ENCODE measurements at places on chromosomes 13 and 19. TPM values are rescaled to one million over a fixed set of nuclear protein-coding genes. Genes with fewer than 3 reads are reported as not detected.

VWA8 gene
- 10.0 TPM for total RNA-seq

ADGRE3 gene
- not detected for total RNA-seq

FCER2 gene
- total RNA-seq, result not detected

ADAMTSL5 gene
- 5.0 TPM for total RNA-seq

C13orf42 gene
- not detected for total RNA-seq

ZNF536 gene
- total RNA-seq, result not detected

IGSF23 gene
- total RNA-seq, result not detected

TNFSF9 gene
- total RNA-seq, result 9.6 TPM

LILRA6 gene
- not detected for total RNA-seq

FBXO17 gene
- not detected for total RNA-seq

SERTM1 gene
- not detected for total RNA-seq

ZIM2 gene
- total RNA-seq, result not detected

GRCh38 chr13:90717451-90717936 lies 630.0 kb upstream of the MIR17HG start:
- peak; percentile 57 for DNase-seq

- peak; percentile 62 for DNase-seq
Measured at GRCh38 chr19:55341171-55341588, 1.5 kb downstream of the KMT5C start.

DNA sequence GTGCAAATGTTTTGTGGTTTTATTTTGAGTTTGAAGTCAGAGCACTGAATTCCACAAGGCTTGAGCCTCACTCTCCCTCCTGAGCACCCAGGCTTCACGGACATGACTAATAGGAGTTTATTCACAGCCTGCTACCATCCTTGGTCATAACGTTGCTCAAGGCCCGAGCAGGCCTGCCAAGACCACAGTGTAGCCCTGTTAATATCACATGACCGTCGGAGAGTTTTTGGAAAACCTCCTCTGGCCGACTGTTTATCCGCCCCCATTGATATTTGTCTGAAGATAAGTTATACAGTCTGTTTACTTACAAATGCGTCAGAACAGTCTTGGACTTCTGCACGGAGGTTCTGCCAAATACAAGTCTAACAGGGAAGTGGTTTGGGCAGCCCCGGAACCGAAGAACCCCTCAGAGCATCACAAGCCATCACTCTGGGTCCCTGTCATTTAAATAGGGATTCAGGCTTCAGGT lies 89.9 kb downstream of the COL4A2 start:
- peak; percentile 92 for DNase-seq

GRCh38 chr19:41376998-41377365 lies 649 bp downstream of the TMEM91 start:
- no peak for DNase-seq

DNA sequence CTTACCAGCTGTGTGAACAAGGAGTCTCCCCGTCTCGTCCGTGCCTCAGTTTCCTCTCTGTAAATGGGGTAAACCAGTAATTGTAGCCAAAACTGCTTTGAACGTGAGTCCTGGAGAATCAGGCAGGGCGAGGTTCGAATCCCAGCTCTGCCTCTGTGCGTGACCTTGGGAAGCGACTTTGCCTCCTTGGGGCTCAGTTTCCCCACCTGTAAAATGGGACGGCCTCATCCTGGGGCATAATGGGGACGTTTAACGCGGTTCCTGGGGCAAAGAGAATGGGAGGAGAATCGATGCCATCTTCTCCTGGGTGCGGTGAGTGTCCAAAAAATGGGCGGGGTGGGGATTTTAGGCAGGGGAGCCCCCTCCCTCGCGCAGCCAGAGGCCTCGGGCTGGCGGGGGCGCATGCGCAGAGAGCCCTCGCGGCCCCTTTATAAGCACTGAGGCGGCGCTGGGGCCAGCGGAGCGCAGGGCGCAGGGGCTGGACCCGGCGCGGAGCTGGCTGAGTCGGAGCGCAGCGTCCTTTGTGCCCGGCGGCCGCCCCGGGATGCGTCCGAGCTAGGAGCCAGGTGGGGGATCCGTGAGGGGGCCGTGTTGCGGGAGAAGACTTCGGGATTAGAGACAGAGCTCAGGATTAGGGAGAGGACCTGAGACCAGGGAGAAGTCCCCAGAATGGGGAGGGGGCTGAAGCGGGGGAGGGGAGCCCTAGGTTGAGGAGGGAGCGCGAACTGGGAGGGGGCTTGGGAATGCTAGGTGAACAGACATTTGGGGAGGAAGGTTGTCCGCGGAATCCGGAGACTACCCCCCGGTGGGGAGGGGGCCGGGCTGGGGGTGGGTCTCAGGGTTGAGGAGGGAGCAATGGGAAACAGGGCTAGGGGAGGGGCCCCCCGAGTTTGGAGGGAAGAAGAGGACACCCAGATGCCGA lies at the start of gene NCAN:
NCAN (plus strand) TSS at position 460 of the 922 bp plus-strand sequence. CDS start 4,996 bp downstream, outside the sequence.
- no peak for DNase-seq

- DNase-seq, result no peak
Measured at GRCh38 chr19:294946-295686, 3.9 kb upstream of the PLPP2 start.

GRCh38 chr13:47256618-47257017 lies 359.8 kb upstream of the HTR2A start:
- DNase-seq, result peak; percentile 89

GRCh38 chr13:101845245-101846020 lies 393.0 kb downstream of the ITGBL1 start:
- peak; percentile 22 for DNase-seq

- no peak for DNase-seq
Measured at GRCh38 chr13:59441596-59442280, 722.0 kb downstream of the DIAPH3 start.

GRCh38 chr13:44244288-44244687 lies 129.3 kb upstream of the SERP2 start:
- DNase-seq, result peak; percentile 77

DNA sequence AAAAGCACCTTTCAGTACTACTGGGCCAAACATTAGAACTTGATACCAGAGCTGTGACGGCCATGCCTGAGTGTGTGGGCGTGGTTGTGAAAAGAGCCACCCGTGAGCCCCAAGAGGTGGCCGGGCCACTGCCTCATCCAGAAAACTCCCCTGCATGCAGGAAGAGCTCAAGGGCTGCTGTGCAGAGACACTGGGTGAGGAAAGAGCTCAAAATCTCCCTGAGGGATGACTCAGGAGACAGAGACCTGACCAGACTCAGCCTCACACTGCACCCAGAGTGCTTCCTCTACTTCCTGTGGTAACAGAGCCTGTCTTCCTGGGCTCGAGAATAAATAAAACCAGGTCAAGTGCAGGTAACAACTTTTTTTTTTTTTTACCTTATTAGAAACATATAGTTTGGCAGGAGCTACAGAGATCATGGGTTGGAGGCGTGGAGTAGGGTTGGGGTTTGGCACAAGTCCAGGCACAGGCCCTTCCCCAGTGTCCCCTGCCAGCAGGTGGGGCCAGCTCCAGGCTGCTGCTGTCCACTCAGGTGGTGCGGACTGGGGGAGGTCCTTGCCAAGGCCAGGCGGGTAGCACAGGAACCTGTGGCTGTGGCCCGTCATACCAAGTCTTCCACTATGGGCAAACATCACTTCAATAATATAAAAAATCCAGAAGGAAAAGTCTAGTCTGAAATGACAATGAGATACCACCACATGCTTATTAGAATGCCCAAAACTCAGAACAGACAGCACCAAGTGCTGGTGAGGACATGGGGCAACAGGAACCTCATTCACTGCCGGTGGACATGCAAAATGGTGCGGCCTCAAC lies 25.5 kb downstream of the ELL start:
- DNase-seq, result peak; percentile 82

DNA sequence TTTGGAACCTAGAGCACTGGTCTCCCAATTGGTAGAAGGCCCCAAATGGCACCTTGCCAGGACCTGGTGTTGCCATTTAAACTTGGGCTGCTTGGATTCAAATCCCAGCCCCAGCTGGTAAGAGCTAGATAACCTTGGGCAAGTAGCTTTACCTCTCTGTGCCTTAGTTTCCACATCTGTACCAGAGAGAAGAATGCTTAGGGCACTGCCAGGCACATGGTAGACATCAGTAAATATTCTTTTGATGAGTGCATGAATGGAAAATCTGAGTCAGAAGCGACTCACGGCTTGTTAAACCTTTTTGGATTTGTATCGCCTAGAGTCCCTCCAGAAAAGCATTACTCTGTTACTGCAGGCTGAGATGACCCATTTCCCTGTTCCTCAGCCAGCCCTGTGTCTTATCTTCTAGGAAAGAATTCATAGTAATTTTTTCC lies 90.9 kb downstream of the SIPA1L3 start:
- DNase-seq, result peak; percentile 97

DNA sequence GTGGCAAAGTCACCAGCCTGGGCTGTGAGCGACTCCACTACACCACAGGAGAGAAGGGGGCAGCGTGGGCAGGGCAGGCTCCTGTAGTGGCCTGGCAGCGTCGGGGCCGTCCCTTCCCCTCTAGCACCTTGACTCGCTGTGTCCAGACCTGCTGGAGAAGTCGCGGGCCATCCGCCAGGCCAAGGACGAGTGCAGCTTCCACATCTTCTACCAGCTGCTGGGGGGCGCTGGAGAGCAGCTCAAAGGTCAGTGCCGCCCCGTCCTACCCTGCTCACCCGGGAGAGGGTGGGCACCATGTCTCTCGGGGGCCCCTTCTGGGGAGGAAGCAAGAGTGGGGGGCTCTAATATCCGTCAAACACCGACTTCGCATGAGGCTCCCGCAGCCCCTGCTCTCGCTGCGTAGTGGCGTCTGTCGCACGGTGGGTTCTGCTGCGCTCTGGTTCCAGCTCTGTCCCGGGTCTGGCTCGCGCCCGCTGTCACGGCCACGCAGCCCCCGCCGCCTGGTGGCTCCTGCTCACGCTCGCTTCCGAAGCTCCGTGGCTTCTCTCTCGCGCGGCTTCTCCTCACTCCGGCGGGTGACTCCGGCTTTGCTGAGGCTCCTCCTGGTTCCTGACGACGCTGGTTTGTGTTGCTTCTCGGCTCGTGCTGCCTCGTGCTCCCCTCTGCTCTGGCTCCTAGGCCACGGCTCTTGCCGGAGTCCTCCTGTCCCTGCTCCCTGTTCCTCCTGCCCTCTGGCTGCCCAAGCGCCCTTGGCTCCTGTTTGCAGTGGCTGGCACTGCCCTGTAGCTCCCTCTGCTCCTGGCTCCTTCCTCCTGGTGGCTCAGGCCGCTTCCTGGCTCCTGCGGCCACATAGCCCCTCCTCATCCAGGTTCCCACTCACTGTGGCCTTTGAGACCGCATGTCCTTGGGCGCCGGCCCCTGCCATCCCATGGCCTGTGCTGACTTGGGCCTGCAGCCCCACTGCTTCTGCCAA lies 27.2 kb downstream of the MYH14 start:
- no peak for DNase-seq

DNA sequence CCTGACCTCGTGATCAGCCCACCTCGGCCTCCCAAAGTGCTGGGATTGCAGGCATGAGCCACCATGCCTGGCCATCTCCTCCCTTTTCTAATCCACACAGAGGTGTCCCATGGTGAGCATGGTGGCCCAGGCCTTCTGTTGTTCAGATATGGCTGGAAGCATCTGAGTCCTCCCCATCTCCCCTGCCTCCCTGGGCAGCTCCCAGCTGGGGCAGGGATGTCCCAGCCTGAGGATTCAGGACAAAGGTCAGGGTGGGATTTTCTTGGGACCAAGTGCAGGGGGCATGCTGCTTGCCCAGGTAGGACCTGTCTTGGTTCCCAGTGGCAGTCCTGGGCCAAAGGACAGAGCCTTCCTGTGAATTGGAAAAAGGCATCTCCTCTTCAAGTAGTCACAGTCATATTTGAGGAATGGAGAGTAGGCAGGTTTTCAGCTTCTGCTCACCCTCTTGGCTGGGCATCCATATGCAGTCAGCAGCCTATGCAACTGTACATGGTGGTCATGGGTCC lies 10.8 kb downstream of the ADGRE2 start:
- no peak for DNase-seq

DNA sequence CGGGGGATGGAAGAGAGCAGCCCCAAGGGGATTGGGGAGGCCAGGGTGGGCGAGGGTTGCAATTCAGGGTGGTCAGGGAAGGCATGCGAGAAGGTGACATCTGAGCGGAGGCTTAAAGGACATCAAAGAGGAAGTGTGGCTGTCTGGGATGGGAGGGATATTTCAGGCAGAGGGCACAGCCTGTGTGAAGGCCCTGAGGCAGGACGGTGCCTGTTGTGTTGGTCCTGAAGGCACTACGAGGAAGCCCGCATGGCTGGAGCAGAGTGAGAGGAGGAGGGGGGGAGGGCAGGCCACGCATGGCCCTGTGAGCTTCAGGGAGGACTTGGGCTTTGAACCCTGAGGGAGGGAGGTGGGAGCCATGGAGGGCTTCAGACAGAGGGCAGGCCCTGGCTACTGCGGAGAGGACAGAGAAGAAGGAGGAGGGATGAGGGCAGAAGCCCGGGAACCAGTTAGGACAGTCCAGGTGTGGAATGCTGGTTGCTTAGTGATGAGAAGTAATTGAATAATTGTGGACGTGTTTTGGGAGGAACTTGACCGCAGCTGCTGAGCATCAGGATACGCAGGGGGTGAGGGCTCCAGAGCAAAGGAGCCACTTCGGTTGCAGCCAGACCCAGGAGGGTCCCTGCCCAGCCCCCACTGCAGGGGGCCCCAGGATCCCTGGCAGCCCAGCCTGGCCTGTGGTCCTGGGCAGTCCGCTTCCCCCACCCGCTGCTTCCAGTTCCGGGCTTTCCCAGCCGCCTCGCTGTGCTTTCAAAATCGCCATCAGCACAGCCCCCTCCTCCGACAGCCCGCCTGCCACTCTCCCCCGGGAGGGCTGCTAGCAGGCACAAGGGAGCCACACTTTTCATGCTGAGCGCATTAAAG lies 6.2 kb downstream of the TLE6 start:
- peak; percentile 44 for DNase-seq

DNA sequence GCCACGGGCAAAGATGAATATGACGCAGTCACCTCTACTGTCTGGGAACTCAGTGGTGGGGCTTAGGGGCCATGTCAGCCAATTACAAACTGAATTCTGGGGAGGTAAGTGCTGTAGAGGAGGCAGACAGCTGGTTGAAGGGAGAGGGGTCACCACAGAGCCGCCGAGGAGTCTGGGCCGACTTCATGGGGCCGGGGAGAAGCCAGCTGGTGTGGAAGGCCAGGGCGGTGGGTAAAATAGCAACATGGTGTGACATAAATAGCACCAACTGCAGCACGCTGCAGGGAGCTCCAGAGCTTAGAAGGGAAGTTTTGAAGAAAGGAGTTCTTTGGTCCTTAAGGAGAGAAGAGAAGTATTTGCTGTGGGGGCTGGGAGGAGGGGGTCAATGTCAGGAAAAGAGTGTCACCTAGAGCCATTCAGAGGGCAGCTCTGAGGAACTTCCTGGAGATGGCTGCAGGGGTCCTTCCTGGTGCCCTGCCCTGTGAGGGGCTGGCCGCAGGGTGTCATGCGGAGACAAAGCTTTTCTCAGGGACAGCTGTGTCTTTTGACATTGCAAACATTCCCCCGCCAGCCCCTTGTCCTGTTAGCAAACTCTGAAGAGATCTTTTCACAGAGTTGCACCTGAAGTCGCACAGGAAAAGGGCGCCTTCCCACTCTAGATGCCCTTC lies 6.4 kb downstream of the METTL21C start:
- DNase-seq, result no peak

Data from PC-3 (cell line).